ENCODE measurements at places on chromosomes 3 and 15.

GRCh38 chr15:69357773-69358771 is 56.1 kb upstream of the KIF23 start:
- no peak for DNase-seq

- no peak for DNase-seq
Observed at GRCh38 chr3:108664266-108664665, 74.7 kb downstream of the DZIP3 start.

- DNase-seq: no peak
Observed at GRCh38 chr15:33830351-33830750, 137.9 kb upstream of the CHRM5 start.

DNA sequence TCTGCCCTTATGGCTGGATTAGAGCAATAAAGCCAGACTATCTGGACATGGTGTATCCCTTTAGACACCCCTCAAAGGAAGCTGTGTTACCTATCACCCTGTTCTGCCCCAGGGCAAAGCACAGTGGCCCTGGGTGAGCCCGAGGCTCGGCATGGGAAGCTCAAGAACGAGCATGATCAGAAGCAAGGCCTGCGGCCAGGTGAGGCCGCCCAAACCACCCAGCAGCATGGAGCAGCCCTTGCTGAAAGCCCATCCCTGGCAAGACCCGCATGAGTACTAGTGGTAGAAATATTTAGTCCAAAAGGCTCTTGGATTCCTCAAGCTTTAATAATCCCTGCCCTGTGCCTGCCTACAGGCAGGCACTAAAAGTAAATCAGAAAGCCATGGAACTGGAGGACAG is 261.1 kb downstream of the MEX3B start:
- no peak for DNase-seq

- no peak for DNase-seq
Observed at GRCh38 chr15:100812802-100813201, 66.8 kb upstream of the ALDH1A3 start.

DNA sequence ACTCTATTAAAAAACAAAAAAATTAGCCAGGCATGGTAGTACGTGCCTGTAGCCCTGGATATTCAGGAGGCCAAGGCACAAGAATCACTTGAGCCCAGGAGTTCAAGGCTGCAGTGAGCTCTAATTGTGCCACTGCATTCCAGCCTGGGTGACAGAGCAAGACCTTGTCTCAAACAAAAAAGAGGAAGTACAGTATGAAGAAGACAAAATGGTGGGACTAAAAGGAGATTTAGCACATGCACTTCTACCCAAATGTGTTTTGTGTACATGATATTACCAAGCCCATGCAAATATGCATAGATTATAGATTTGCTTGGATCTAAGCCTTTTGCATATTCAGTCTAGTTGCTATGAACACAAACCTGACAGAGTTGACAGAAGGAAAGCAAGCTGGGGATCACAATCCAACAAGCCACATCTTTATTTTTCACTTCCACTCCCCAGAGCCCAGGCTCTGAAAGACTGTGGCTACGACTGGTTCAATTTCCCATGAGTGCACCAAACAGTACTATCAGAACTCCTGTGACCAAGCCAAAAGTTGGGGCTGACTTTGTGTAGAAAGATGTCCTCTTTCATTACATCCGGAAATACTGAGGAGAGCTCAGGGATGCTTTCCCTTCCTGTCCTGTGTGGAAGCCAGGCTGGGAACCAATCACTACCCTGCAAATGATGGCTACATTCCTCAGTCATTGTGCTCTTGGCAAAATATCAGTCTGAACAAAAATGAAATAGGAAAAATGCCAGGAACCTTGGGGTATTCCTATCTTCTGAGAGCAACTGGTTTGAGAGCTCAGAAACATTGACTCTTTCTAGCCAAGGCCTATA is 49.4 kb downstream of the TGM4 start:
- DNase-seq: no peak

All from HS-5 (cell line).